Tongue (tissue), 3 donors: ENCODE measurements at places on chromosomes 16 and 17. TPM values are rescaled to one million over a fixed set of nuclear protein-coding genes. Genes with fewer than 3 reads are reported as not detected.

DNA sequence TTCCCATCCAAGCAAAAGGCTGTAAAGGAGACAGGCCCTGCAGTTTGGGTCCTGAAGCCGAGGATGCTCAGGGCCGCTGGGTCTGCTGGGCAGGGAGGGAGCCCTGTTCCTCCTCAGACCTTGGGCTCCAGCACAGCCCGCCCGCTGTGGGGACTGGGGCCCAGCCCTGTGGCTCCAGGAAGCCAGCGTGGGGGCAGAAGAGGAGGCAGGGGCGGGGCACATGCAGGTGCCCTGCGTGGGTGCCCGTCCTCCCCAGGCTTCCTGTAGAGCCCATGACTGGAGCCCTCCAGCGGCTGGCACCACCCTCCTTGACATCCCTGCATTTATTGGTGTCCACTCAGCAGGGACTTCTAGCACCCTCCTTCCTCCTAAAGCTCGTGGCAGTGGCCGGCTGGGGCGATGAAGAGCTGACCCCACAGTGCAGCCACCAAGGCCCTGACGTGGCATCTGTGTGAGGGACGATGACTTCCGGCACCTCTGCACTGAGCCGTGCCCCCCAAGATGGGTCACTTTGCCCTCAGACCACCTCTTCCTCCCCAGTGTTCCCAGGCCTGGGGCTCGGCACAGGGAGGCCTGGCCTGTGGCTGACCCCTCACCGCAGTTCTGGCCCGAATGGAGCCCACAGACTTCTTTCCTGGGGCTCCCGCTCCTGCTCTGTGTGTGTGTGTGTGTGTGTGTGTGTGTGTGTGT, 9.9 kb downstream of the PRSS27 start:
- no peak for DNase-seq

- no peak for DNase-seq
Observed at GRCh38 chr17:79872762-79873161, 33.5 kb upstream of the CBX4 start.

DNA sequence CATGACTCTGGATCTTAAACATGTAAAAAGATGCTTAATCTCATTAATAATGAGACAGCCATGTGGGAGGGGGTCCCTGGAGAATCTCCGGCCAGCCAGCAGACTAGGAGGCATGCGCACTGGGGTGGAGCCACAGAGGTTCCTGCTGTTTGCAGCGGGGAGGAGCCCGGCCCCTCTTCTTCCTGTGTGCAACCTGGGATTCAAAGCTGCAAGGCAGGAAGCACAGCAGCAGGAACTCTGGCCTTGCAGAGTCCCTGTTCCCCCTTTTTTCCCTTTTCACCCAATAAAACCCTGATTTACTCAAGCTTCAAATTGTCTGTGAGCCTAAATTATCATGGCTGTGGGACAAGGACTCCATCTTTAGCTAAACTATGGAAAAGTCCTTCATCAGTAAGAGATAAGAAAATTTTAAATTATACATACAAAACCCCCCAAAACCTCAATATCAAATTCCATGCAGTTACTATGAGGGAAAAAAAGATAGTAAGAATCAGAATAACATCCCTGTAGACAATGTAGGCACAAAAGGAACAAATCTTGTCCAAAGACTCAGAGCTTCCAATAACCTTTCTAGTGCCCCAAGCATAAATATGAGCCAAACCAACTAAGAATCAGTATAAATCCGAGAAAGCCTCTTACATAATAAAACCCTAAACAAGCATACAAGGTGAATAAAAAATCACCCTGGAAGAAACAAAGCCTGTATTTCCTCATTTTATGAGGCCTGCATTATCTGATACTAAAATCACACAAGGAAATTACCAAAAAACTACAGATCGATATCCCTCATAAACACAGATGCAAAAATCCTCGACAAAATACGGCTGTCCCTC, 12.1 kb downstream of the CFDP1 start:
- DNase-seq = peak; percentile 78

DNA sequence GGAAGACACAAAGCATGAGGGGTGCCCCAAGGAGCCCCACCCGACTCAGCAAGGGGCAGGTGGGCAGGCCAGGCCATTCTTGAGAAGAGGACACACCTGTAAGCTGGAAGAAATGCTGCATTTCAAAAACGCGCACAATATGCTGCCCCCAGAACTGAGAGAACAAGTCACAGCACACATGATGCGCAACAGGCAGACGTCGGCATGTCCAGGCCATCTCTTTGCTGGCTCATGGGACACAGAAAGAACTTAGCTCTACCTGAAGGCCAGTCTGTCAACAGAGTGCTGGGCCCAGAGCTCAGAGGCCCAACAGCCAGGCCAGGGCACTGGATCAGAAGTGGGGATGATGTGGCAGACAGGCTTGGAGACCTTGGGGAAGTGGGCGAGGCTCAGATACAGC, 18.0 kb downstream of the KIFC3 start:
- DNase-seq = no peak

- no peak for DNase-seq
Observed at GRCh38 chr17:82377924-82378740, 6.6 kb downstream of the UTS2R start.

- no peak for DNase-seq
Observed at GRCh38 chr16:89351645-89352044, 134.1 kb downstream of the ZNF778 start.

DNA sequence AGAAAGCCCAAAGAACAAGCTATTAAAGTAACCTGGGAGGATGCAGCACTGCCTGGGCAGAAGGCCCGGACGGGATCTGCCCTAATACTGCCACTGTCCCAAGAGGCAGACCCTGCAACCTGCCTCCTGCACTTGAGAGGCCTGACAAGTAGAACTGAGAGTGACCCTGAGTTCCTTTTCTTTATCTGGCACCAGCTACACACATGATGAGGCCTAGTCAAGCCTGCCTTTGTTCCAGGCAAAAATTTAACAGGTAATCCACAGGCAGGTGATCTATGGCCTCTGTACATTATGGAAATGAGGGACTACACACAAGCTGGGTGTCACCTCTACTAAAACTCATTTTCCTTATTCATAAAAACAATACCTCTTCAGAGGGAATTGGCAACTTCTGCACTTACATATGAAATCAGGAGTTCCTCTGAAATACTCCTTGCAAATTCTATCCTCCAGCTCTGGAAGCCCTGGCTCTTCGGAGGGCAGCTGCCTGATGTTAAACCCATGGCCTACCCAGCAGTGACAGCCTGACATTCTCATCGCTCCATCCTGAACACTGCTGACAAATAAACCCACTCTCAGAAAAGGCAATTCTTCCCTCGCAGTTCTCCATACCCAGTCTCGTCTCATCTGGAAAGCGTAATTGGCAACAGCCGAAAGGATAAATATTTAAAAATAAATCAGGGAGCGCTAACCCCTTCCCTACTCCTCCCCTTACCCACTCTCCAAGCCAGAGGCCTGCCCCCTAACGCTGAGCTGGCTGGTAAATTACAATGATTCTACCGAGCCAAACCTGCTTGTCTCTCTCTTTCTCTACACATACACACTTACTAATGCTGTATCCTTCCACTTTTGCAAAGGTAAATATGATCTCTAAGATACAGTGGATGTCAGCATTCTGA, 2.5 kb upstream of the ZFHX3 start:
- peak; percentile 61 for DNase-seq

GRCh38 chr17:38777641-38778250, 21.6 kb downstream of the PIP4K2B start:
- DNase-seq = no peak

DNA sequence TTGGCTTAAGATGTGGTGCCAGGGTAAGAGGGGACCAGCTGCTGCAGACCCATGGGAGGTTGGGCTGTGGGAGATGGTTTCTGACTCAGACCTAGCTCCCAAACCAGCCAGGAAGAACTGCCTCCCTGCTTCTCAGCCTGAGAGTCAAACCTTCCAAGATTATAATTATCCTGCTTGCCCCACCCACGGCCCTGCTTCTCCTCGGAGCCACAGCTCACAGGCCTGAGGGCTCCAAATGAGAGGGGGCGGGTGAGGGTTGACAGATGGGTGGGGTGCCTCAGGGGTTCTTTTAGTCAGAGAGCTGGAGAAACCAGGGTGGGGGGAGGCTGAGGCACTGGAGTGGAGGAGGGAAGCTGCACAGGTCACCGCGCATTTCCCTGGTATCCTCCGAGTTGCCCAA, 28.7 kb upstream of the GRIN2A start:
- no peak for DNase-seq

GRCh38 chr16:10655415-10655977, 39.2 kb downstream of the TEKT5 start:
- DNase-seq = no peak

- peak; percentile 73 for DNase-seq
Observed at GRCh38 chr16:46768809-46769208, 20.7 kb upstream of the MYLK3 start.

DNA sequence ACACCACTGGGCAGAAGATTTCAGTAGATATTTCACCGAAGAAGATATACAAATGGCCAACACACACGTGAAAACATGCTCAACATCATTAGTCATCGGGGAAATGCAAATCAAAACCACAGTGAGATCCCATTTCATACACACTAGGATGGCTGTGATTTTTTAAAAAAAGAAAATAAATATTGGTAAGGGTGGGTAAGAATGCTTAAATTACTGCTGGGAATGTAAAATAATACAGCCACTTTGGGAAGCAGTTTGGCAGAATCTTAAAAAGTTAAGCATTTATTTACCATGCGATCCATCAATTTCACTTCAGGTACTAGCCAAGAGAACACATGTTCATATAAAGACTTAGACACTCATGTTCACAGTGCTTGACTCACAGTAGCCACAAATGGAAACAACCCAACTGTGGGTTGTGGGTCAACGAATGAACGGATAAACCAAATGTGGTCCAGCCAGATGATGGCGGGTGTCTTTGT, 6.5 kb upstream of the C16orf74 start:
- DNase-seq = no peak

- DNase-seq = no peak
Observed at GRCh38 chr16:86448306-86448890, 61.9 kb upstream of the FOXF1 start.

DNA sequence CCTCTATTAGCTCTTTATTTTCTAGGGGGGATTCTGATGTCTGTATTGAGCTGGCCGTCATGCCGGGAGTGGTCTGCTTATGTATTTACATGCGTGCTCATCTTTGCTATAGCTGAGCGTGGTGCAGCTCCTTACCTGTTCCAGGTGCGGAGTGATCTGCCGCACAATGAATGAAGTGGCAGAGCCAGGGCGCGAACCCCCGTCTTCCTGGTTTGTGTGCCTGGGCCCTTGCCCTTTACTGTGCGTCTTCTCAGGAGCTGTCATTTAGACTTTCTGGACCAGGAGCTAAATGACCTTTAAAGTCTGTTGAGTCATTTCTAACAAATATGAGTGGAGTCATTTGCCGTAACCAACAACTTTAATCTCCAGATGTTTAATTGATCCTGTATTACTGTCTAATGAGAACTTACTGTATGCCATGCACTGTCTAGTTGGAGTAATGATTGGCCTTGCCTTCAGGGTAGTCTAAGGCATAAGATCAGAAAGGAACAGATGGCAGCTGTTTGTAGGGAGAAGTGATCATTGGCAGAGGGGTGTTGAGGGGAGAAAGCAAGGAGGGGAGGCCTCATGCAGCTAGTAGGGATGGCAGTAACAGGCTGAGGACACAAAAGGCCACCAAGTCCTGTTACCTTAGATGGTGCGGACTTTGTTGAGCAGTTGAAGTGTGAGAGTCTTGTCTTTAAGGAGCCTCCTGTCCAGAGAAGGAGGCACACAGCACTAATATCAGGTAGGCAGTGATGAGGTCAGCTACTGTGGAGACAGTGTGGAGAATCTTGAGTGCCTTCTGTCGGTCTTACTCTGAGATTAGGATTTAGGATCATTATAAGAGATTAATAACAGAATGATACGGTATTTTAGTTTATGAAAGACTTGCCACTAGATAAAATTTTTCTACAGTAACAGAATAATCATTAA, 53.9 kb downstream of the USP10 start:
- no peak for DNase-seq

GRCh38 chr16:69927056-69927757, 23.9 kb upstream of the CLEC18A start:
- DNase-seq = peak; percentile 73

GRCh38 chr16:89785523-89786155, 30.8 kb downstream of the FANCA start:
- DNase-seq = no peak

GRCh38 chr16:23276821-23277220, 25.3 kb upstream of the SCNN1B start:
- no peak for DNase-seq

DNA sequence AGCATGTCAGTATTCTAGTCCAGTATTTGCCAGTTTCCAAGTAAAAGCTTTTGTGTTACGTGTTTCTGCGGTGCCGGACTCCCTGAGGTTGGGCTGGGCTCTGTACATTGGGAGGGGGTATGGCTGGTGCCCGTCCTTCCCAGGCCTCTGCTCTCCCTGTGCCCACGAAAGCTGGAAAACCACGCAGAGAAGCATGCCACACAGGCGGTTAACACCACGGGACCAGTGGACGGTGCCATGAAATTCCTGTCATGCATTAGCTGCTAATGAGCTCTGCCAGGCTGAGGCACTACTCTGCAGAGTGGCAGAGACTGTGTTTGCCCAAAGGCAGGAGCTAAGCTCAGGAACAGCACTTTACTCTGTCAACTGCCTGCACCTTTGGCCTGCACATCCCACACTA, 8.1 kb downstream of the SMIM5 start:
- no peak for DNase-seq

GRCh38 chr17:80261159-80261894, 675 bp downstream of the RNF213 start:
- DNase-seq = peak; percentile 54

- DNase-seq = no peak
Observed at GRCh38 chr16:49488740-49489525, 115.3 kb downstream of the C16orf78 start.

DNA sequence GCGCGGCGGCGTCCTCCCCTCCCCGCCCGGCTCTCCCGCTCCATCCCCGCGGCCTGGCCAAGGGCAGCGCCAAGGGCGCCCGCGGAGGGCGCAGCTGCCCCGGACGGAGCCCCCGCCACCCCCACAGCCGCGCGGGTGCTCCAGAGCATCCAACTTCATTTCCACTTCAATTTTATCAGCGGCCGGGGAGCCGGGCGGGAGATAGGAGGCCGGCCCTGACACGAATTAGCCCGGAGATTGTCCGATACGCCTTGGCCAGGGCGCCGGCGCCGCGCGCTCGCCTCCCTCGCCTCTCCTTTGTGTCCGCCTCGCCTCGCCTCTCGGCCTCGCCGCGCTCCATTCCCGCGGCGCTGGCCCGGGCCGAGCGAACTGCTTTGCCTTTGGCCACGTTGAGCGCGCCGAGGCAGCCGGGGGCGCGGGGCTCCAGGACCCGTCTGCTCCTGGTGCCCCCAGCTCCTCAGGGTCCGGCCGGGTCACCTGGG, 129.1 kb upstream of the LHX1 start:
- no peak for DNase-seq

GRCh38 chr17:4492721-4493561, 5.7 kb upstream of the SPNS2 start:
- peak; percentile 71 for DNase-seq

The SOST gene
- total RNA-seq = not detected

The ZPBP2 gene
- total RNA-seq = not detected

The OR1F1 gene
- total RNA-seq = not detected

The EFNB3 gene
- total RNA-seq = 2.3 TPM

The RNF135 gene
- 13.7 TPM for total RNA-seq

The SCRN2 gene
- 26.8 TPM for total RNA-seq

The MFSD6L gene
- total RNA-seq = 0.92 TPM

The KRT9 gene
- total RNA-seq = not detected

The PYDC1 gene
- not detected for total RNA-seq

The TVP23A gene
- total RNA-seq = 1.2 TPM

The SPOP gene
- total RNA-seq = 131 TPM

The BCL6B gene
- 14.9 TPM for total RNA-seq

The HAS3 gene
- total RNA-seq = 2.3 TPM

The NOMO2 gene
- 56.1 TPM for total RNA-seq

The NOTUM gene
- total RNA-seq = 1.9 TPM

The RRAD gene
- total RNA-seq = 23.3 TPM

The RAB37 gene
- 1.9 TPM for total RNA-seq

The NPIPA3 gene
- total RNA-seq = not detected
